Colonic mucosa (tissue), 4 donors: ENCODE measurements at places on chromosomes 3 and 15. TPM values are rescaled to one million over a fixed set of nuclear protein-coding genes. Genes with fewer than 3 reads are reported as not detected.
A peak's percentile ranks its signal among the peaks of the same experiment; 100 is the strongest.

Gene WDR72
- total RNA-seq, result 0.42 TPM

Gene ACKR2
- 3.2 TPM for total RNA-seq

Gene CP
- total RNA-seq, result 5.6 TPM

- no peaks in the 10 kb centered on the region for H3K36me3 ChIP-seq
- peaks cover 8% of the 10 kb centered on the region for H3K4me1 ChIP-seq
- peak within 1 kb of the TSS; percentile 61 for H3K4me3 ChIP-seq
- peak; percentile 93 for DNase-seq
- H3K27me3 ChIP-seq, result no peaks in the 10 kb centered on the region
- peak within 1 kb of the TSS; percentile 72 for H3K27ac ChIP-seq
These were observed at the start of gene MIX23 for GRCh38 chr3:122382888-122383666. Gene MIX23 (minus strand): TSS chr3:122383231. CDS start chr3:122383224, 7 bp downstream.

DNA sequence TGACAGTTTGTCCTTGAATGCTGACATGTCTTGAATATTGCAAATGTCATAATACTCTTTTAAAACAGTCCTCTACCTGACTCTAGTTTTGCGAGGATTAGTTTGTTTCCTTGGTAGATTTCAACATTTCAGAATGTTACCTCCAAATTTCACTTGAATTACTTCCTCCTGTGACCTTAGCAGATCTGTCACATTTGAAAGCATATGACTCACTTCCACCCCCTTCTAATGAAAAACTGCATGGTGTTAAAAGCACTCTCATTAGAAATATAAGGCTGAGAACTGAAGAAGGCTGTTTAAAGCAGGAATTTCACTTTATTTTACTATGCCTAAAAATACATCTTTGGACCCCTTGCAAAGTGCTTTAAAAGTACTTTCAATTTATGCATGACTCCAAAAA lies 598.7 kb upstream of the TGFBR2 start:
- no peaks in the 10 kb centered on the region for H3K36me3 ChIP-seq
- no peak for DNase-seq
- no peak overlapping the region for H3K27ac ChIP-seq
- H3K4me1 ChIP-seq, result no peaks in the 10 kb centered on the region

DNA sequence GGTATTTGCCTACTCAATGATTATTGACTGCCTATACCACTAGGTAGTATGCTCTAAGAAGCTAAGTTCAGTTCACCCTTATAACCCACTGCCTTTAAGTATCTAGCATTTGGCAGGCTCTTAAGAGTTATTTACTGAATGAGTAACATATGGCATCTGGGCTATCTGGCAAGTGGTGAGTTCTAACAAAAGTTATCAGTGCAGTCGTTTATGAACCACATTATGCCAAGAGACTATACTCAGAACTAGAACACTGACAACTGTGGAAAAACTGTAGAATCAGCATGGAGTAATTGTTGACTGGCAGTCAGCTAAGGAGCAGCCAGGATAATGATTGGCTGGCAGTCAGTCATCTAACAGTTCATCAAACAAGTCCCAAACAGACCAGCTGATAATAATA lies 25.8 kb downstream of the RAF1 start:
- no peaks in the 10 kb centered on the region for H3K4me1 ChIP-seq
- H3K36me3 ChIP-seq, result no peaks in the 10 kb centered on the region
- no peak overlapping the region for H3K27ac ChIP-seq
- no peaks in the 10 kb centered on the region for H3K27me3 ChIP-seq
- DNase-seq, result no peak
